Lower lobe of right lung (tissue), 2 donors: ENCODE measurements at places on chromosomes 3 and 15. TPM values are rescaled to one million over a fixed set of nuclear protein-coding genes. Genes with fewer than 3 reads are reported as not detected.

GLDN gene
- 34.5 TPM for total RNA-seq

PLSCR5 gene
- not detected for total RNA-seq

CHRNA5 gene
- 2.6 TPM for total RNA-seq

TICRR gene
- 0.32 TPM for total RNA-seq

TM6SF1 gene
- 31.2 TPM for total RNA-seq

ALG1L2 gene
- total RNA-seq = 1.5 TPM

EAF2 gene
- 7.3 TPM for total RNA-seq

GRCh38 chr3:162601101-162601670 is 1104.6 kb downstream of the OTOL1 start:
- no peak for DNase-seq

DNA sequence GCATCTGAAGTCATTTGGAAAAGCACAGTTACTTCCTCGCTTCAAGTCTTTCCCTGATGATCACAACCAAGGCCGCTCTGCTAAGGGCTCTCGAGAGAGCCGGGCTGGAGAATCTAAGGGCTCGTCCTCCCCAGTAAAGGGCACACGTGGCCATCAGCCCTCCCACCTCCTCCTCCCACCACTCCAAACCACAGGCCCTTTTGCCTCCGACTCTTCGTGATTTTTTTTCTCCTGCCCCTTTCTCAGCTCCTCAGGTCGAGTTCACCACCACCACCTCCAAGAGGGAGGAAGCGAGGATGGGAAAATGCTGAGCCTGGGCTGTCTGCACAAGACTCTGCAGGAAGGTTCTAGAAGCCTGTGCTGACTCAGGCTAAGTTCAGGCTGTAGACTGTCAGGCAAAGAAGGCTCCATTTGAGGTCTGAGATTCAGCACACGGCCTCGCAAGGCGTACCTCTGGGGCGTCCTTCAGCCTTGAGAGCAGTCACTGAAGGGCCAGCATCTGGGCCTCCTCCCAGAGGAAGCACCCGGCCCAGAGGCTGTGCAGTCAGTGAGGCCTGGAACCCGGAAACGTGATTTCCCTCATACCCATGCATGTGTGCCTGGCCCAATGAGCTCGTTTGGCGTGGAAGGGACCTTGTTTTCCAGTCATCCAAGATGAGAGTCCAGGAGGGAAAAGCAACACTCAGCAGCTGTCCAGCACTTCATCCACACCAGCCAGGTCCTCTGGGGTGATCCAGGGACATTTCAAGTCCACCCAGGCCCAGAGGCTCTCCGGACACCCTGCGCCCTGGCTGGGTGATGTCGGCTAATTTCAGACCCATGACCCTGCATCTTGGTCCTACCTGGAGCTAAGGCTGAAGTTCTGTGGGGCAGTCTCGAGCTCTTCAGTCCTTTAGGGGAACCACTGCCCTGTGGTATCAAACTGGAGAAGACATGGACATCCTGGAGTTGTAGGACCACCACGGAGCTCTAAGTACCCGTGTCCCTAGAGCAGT is 196.8 kb downstream of the XXYLT1 start:
- DNase-seq = peak; percentile 21

DNA sequence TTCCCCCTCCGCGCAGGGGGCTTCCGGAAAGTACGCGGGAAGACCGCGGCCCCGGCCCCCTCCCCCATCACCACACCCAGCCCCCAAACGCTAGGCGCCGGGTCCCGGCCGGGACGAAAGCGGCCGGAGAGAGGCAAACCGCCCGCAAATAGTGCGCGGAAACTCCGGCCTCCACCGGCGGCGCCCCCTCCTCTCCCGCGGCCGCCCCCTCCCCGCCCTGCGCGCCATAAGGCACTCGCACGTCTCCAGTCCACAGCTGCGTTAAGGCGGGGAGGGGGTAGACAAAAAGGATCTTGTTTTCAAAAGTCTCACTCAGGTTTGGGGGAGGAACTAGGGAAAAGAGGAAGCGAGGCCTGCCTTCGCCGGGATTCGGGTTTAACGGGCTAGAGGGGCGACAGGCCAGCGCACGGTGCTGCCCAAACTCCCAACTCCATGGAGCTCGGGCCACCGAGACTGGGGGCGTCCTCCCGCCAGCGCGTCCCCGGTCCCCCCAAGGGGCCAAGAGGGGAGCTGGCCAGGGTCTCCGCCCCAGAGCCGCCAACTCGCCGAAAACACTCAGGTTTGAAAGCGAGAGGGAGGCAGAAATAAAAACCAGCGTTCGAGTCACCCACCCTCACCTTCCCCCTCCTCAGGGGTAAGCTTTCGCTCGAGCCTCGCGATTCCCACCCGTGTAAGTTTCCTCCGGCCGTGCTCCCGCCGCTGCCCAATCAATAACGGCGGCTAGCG is 1.8 kb downstream of the ANP32A start:
- peak; percentile 82 for DNase-seq

DNA sequence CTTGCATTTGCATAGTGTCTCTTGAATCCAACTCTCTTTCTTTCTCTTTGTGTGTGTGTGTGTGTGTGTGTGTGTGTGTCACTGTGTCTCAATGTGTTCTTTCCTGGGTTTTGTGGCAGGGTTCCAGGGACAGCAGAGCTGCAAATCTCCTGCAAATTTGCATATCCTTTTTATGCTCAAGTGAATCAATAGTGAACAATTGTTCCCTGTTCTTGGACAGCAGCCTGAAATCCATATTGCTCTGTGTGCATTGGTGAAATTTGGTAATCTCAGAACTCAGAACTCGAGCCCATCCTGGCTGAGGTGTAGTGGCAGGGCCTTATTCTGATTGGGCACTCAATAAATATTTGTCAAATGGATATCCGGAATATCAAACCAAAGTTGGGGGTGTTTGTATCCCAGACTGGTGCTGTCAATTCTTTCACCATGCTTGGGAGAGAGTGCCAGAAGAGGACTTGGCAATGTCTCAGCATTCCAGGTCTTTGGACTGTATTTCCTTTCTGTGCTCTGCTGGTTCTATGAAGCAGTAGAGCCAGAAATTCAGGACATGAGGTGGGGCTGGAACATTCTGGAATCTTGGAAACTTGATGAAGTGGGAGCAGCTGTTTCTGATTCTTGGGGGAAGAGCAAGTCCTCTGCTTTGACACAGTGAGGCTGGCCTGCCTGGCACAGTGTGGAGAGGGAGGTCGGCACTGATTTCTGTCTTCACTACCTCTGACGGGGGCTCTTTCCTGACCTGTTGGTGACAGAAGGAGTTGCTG is 380.6 kb upstream of the C2CD4B start:
- DNase-seq = no peak

DNA sequence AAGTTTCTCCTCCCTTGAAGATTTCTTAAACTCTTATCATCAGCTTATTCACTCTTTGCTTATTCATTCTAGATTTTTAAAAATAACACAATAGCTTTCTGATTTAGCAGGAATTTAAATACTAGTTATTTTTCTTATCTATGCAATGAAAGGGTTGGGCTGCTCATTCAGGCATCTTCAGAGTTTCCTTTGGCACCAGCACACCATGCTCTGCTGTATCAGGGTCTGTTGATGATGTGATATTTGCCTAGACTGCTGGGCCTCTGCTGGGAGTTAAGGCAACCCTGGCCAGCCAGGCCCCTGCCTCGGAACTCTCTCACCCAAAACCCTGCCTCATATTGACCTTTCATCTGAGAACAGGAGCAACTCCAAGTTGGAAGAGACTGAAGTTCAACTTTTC is 35.0 kb downstream of the DRD3 start:
- DNase-seq = no peak

- no peak for DNase-seq
These were observed 87.6 kb downstream of the THBS1 start for GRCh38 chr15:39668457-39668856.

- DNase-seq = no peak
These were observed 13.0 kb downstream of the TGM5 start for GRCh38 chr15:43253431-43254403.

DNA sequence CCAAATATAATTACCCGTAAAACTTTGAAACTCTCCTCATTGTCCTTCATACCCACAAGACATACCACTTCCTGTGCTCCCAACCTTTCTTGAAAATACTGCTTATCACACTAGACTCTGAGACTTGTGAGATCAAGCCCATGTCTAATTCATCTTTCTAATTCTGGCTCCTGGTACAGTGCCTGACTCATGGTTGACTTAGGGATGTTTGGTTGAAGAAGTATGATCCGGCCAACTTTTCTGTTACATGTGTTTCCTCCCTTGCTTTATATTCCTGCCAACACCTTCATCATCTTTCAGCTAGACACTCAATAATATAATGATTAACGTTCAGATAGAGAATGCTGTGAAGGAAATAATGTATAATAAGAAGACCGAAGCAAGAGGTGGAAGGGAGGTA is 58.2 kb downstream of the MEX3B start:
- DNase-seq = no peak

GRCh38 chr3:141057436-141057835 is 6.3 kb downstream of the SPSB4 start:
- DNase-seq = no peak
